ENCODE measurements at places on chromosomes 11 and 22.

DNA sequence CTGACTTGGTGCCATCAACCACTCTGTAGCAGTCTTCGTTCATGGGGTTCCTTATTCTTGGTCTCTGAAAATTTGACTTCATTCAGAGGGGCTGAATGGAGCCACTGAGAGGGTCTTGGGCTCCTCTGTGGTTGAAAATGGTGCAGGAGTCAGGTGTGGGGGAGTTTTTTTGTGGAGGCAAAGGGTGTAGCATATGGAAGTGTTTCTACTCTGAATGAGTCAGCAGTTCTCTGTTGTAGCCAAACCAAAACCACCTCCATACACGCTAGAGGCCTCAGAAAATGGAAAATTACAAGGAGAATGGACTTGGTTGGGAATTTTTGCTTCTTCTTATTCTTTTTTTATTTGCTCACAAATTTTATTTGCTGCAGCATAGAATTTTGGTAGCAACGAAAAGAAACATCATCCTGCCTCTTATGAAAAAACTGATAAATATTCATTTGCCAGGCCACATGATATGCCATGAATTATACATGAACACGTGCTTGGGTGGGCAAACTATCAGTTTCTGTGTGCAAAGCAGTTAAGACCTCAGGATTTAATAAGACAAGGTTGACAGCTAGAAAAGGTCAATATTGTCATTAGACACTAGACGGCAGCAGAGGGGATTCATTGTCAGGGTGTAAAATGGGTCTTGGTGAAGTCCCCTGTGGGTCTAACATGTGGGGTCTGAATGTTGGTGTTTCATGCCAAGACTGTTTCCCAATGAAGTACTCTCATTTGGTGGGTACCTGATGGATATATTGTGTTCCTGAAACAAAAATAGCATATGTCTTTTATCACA lies 111.7 kb downstream of the MYO18B start:
- DNase-seq: no peak

- peak; percentile 79 for DNase-seq
Observed at GRCh38 chr11:105609832-105610781, at the start of gene GRIA4. Gene GRIA4 (plus strand): TSS chr11:105610073. CDS start chr11:105610998, 925 bp downstream.

- no peak for DNase-seq
Observed at GRCh38 chr11:112570333-112570732, 309.7 kb upstream of the PLET1 start.

- no peak for DNase-seq
Observed at GRCh38 chr11:46393231-46393616, 1.6 kb upstream of the CHRM4 start.

- DNase-seq: no peak
Observed at GRCh38 chr11:101759771-101760450, 154.9 kb upstream of the CEP126 start.

GRCh38 chr11:60125956-60126585 lies 37.6 kb downstream of the MS4A2 start:
- DNase-seq: no peak

DNA sequence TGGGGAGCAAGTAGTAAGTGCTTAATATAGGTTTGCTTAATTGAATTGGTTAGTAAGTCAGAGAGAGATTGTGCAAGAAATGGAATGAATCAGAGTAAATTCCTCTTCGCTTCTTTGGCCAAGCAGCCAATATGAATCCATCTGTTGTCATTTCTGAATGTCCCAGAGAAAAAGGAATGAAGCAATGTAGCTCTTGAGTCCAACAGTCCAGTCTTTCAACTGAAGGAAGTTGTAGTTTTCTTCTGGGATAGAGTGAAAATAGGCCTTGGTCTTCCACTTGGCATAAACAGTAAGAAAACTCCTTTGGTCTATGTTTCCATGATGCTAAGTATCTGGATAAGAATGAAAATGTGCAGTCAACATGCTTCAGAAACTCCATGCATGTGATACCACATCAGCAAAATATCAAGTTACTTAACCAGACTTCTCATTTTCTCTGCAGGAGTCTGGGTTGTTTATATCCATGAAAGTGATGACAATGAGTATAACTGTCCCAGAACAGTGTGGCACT lies 1.8 kb upstream of the FIBIN start:
- no peak for DNase-seq

DNA sequence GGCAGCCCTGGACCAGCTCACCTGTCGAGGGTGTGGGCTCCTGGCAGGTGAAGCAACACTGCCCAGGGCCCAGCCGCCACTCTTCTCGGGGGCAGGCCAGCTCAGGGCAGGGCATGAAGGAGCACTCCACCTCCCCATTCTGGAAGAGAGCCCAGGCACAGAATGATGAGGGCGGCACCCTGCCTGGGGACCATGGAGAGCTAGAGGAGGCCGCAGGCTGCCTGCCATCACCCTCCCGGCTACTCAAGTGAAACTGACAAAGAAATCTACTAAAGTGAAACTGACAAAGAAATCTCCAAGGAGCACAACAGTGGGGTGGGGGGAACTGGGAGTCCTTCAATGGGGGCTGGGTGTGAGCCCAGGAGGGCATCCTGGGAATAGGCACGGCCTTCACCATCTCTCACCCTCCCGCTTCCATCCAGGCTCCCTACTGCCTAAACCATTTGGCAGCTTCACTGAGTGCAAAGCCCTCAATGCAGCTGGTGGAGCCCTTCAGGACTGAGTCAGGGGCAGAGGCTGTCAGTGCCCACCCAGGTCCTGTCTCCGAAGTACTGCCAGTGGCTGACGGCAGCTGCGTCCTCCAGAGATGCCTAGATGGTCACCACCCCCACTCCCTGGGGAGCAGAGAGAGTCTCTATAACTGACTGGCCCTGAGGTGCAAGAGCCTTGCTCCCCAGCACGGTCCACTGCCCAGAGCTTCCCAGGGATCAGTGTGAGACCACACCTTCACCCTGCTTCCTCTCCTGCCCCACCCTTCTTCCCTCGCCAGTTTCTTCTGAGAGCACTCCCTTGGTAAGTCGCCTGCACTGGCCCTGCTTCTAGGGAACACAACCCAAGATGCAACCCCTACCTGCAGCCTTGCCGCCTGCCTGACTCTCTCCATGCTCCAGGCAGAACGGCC lies 21.7 kb downstream of the VWCE start:
- DNase-seq: no peak

DNA sequence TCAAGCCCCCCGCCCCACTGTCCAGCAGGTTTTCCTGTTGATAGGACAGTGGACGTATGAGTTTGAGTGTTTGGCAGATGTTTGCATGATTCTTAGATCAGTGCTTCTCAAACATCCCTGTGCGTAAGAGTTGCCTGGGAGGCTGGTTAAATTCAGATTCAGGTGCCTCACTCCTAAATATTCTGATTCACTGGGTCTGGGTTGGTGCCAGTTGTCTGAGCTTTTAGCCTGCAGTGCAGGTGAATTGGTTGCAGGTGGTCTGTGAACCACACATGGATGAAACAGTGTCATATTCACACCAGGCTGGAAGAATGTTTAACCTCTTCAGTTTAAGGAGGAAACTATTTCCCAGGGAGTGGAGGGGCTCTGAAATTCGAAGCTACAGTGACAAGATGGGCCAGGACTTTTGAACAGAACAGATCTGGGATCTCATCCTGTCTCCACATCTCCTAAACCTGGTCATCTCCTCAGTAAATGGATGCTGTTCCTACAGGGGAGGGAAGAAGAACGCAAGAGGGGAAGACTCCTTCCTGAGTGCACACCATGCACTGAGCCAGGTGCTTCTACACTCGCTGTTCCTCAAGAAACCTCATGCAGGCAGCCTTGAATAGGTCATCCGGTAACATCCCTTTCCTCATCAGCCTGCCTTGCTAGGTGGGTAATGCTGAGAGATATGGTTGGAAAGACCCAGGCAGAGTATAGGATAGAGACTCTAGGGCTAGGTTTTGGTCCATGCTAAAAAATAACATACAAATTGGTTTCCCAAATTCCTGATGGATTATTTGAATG lies 47.8 kb downstream of the TEAD1 start:
- DNase-seq: no peak

- DNase-seq: peak; percentile 63
Observed at GRCh38 chr11:95279921-95280868, 49.2 kb upstream of the SESN3 start.

- no peak for DNase-seq
Observed at GRCh38 chr11:40252236-40252635, 1207.2 kb downstream of the LRRC4C start.

- DNase-seq: no peak
Observed at GRCh38 chr11:68498321-68498720, 37.8 kb downstream of the PPP6R3 start.

DNA sequence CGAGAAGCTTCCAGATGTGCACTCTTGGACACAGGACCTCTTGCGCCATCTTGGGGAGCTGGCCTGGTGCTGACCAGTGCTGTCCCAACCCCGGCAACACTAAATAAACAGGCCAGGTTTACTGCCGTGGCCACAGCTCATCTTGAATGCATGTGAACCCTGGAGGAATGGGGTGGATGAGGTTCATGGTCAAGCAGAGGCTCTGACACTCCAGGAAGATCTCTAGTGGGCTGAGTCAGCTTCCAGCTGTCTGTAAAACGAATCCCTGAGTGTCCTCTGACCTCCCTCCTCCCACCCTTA lies 51.8 kb downstream of the ALX4 start:
- DNase-seq: no peak

GRCh38 chr11:67374571-67375281 lies 1.3 kb upstream of the CLCF1 start:
- DNase-seq: no peak

- DNase-seq: no peak
Observed at GRCh38 chr22:32722441-32722840, 79.1 kb upstream of the TIMP3 start.

GRCh38 chr22:49008682-49009235 lies 818.9 kb downstream of the BRD1 start:
- DNase-seq: no peak

GRCh38 chr22:44889255-44889878 lies 120.4 kb downstream of the PHF21B start:
- no peak for DNase-seq

DNA sequence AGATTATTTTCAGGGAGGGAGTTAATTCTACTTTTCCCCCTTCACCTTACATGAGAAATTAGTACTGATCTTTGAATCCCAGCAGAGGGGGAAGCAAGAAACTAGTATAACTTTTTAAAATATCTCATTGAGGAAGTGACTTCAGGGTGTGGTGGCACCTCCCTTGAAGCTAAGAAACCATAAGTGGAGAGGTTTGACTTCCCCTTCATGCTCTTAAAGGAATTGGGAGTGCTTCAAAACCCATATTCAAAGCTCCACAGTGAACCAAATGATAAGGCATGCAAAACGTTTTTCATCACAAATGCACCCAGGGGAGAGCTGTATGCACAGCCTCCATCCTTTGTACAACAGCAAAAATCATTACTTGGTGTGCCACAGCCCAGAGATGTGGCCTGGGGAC lies 540 bp downstream of the MS4A14 start:
- no peak for DNase-seq

GRCh38 chr11:33976495-33977199 lies 74.9 kb upstream of the CAPRIN1 start:
- DNase-seq: no peak

DNA sequence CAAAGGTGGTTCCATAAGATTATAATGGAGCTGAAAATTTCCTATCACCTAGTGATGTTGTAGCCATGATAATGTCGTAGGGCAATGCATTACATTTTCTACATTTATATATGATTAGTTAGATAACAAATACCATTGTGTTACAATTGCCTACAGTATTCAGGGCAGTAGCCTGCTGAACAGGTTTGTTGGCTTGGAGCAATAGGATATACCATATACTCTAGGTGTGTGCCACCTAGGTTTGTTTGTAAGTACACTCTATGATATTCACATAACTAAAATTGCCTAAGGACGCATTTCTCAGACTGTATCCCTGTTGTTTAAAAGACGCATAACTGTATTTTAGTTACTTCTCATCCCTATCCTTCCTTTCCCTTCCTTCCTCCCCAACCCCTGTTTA lies 13.6 kb downstream of the PLEKHB1 start:
- DNase-seq: no peak

DNA sequence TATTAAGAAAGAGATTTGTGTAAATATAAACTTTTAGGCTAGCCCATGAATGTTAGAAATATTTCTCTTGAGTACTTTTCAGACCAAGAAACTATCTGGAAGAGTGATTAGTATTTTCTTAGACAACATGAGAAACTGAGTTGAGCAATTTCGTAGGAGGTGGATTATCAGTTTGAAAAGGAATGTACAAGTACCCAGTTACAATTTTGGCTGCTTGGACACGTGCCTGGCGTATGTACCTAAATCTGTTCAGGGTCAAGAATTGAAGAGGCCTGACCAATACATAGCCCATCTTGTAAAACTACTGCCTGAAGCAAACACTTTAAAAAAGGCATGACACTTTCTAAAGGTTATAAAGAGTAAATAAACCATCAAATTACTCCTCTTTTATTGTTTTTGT lies 71.1 kb downstream of the CCDC73 start:
- no peak for DNase-seq

- no peak for DNase-seq
Observed at GRCh38 chr11:1706634-1707400, 9.8 kb downstream of the KRTAP5-6 start.

- DNase-seq: no peak
Observed at GRCh38 chr11:117279711-117280376, 11.3 kb upstream of the BACE1-AS start.

- no peak for DNase-seq
Observed at GRCh38 chr11:126996036-126996804, 4.3 kb downstream of the KIRREL3 start.

GRCh38 chr11:46800177-46800576 lies 45.9 kb downstream of the CKAP5 start:
- DNase-seq: no peak

DNA sequence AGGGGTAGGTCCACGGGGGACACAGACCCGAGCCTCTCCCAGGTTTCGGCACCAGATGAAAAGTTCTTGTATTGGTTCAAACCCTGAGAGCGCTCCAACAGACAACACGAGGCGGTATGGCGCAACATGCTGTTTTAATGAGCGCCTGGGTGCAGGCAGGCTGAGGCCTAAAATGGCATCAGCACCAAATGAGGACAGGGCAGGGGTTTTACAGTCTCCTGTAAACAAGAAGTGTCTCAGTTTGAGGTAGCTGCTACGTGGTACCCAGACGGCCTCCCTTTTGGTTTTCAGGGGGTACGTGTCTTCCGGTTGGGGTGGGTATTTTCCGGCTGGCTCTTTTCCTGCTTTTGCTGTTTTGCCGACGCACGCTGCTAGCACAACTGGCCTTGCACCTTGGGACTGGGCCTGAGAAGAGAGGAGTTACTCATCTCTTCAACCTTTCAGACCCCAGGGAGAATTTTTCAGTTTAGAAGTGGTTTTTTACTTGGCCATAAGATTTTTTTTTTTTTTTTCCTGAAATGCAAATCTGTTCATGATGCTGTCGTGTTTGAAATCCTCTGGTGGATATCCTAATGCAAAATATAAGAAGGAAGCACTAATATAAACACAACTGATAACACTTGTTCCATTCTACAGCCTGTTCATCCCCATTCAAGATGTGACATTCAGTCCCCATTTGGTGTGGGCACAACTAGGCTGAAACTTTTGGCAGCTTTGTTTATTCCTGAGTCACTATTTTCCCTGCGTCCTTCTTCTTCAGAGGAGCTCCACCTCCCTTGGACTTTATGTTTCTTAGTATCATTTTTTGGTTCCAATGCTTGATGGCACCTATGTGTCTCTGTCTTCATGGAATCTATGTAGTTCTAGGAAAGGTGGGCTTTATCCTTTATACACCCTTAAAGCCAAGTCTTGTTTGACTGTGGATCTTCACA lies 6.5 kb downstream of the PPFIBP2 start:
- no peak for DNase-seq

GRCh38 chr11:63687845-63688244 lies 6.5 kb downstream of the RTN3 start:
- no peak for DNase-seq

- DNase-seq: peak; percentile 49
Observed at GRCh38 chr11:65426839-65427690, 4.5 kb downstream of the NEAT1 start.

GRCh38 chr11:45266676-45267020 lies 19.5 kb downstream of the SYT13 start:
- DNase-seq: no peak

- DNase-seq: no peak
Observed at GRCh38 chr11:1916132-1916985, 3.1 kb upstream of the TNNT3 start.

Measured in putamen (tissue), 1 donor.